Immature natural killer cell (primary cell): ENCODE measurements at places on chromosomes 7 and 10. TPM values are rescaled to one million over a fixed set of nuclear protein-coding genes. Genes with fewer than 3 reads are reported as not detected.

Gene MYPN
- polyA plus RNA-seq: not detected

GRCh38 chr7:150378115-150378852 is 846 bp upstream of the ZNF775 start:
- H3K4me1 ChIP-seq: peaks cover 39% of the 10 kb centered on the region
- DNase-seq: peak; percentile 71
- no peaks in the 10 kb centered on the region for H3K36me3 ChIP-seq
- H3K27me3 ChIP-seq: peaks cover 10% of the 10 kb centered on the region

DNA sequence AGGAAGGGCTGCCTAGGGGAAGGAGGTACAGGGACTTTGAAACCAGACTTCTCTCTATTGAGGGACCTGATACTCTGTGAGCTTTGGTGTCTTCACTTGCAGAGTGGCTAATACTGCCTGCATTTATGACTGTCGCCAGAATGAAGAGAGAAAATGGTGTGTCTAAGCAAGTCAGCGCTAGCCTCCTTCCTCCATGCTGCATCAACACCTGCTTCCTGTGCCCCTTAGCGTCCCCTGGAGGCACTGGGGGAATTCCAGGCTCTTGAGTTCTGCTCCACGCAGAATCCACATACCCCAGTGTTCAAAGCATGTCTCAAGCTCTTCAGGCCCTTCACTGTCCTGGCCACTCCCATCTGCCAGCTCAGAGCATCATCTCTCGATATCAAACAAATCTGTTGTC is 140.5 kb downstream of the PKD1L1 start:
- no peaks in the 10 kb centered on the region for H3K4me1 ChIP-seq
- no peak for DNase-seq
- no peak overlapping the region for H3K27ac ChIP-seq
- H3K27me3 ChIP-seq: no peaks in the 10 kb centered on the region

DNA sequence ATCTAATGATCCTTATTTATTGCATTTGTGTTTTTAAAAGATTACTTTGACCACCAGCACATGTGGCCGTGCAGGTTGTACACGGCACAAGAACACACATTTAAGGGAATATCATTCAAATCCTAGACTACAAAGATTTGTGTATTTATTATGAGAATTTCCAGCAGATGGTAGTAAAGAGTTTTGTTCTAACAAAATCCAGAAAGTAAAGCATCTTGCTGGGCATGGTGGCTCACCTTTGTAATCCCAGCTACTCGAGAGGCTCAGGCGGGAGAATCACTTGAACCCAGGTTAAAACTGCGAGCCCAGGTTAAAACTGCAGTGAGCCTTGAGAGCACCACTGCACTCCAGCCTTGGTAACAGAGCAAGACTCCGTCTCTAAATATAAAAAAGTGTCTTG is 31.5 kb downstream of the MACROH2A2 start:
- no peaks in the 10 kb centered on the region for H3K36me3 ChIP-seq
- no peak overlapping the region for H3K27ac ChIP-seq
- H3K27me3 ChIP-seq: peaks cover 3% of the 10 kb centered on the region
- H3K4me1 ChIP-seq: no peaks in the 10 kb centered on the region
- H3K4me3 ChIP-seq: no peak overlapping the region

DNA sequence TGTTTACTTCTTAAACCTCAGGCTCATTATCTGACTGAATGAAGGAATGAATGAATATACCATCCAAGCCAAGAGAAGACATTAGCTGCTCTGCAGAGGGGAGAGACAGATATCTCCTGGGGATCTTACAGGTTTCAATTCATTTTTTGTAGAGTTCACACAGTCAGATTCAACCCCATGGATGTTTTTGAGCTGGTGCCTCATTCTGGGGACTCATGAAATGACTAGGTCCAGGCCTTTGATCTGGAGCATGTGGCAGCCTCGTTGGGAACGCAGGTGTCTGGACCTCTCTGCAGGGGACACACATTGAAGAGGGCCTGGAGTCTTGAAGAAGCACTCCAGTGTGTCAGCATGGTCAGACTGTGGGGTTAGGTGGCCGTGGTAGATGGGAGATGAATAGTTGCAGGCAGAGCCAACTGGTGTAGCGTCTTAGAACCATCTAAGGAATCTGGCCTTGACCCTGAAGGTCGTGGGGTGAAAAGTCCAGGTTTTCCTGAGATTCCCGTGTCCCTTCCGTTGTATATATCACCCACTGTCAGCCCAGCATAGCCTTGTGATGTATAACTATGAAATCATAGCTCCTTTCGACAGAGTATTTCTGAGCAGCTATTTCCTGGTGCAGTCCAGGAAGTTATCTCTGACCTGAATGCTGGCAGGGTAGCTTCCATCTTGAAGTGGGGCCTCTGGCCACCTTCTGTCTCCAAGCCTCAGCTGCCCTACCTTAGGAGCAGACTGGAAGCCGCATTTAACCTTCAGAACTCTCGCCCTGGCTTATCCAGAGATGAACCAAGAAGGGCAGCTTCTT is 22.3 kb downstream of the BTBD16 start:
- H3K4me1 ChIP-seq: peaks cover 10% of the 10 kb centered on the region
- H3K36me3 ChIP-seq: no peaks in the 10 kb centered on the region
- H3K27ac ChIP-seq: no peak overlapping the region
- peaks cover 2% of the 10 kb centered on the region for H3K27me3 ChIP-seq
- no peak overlapping the region for H3K4me3 ChIP-seq

DNA sequence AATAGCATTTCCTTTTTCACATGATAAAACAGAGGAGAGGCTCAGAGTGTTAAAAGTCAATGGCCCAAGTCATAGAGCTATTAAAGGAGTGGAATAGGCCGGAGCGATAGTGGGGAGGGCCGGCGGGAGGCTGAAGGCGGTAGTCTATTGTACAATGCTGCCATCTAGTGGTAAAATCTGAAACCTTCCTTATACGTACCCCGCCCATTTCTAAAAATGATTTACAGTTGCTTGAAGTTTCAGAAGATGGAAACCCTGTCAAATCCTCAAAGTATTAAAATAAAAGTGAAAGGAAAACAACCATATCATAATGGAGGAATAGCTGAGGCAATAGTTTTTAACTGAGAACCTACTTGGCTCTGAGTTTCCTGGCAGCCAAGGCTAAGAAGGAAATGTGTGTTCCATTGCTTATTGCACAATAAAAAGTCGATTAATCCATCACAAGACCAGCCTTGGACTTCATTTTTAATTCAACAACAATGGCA is 209.1 kb downstream of the CCSER2 start:
- peaks cover 3% of the 10 kb centered on the region for H3K27me3 ChIP-seq
- H3K36me3 ChIP-seq: peaks cover 3% of the 10 kb centered on the region
- peaks cover 11% of the 10 kb centered on the region for H3K4me1 ChIP-seq
- peak; percentile 50 for DNase-seq

DNA sequence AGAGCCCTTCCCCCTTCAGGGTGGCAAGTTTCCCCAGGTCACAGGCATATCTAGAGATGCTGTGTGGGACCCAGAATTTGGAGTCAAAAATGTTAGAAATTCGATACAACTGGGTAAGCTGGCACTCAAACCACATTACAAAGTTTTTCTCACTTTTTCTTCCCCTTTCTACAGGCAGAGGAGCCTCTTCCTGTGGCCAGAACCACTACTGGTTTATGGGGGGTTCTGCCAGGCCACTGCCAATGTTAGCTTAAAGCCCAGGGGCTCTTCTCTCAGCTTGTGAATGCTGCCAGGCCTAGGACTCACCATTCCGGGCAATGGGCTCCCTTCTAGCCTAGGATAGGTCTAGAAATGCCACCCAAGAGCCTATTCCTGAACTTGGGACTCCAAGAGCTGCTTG is 617.9 kb upstream of the PHF14 start:
- H3K27ac ChIP-seq: no peak overlapping the region
- no peaks in the 10 kb centered on the region for H3K36me3 ChIP-seq
- no peak for DNase-seq
- H3K27me3 ChIP-seq: no peaks in the 10 kb centered on the region

DNA sequence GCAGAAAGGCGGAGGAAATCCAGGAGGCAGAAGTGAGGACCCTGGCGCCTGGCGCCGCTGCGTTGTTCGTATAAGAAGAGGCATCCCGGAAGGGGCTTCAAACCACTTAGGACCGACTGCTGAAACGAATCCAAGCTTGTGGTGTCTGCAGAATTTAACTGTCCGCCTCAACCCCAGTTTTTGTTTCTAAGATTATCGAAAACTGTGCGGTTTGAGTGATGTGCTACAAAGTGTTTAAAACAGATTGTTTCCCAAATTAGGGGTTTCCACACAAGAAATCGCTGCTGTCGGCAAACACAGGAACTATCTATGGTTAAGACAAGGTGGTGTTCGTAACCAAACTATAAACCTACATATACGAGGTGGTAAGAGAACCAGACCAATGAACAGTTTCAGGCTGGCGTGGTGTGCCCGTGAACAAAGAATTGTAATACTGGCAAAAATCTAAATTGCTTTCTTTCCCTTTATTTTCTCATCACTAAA is 835 bp upstream of the DGKI start:
- H3K36me3 ChIP-seq: no peaks in the 10 kb centered on the region
- H3K4me3 ChIP-seq: peak overlapping the region; percentile 40
- H3K27ac ChIP-seq: no peak overlapping the region
- peaks cover 8% of the 10 kb centered on the region for H3K4me1 ChIP-seq
- H3K27me3 ChIP-seq: peaks cover 18% of the 10 kb centered on the region

DNA sequence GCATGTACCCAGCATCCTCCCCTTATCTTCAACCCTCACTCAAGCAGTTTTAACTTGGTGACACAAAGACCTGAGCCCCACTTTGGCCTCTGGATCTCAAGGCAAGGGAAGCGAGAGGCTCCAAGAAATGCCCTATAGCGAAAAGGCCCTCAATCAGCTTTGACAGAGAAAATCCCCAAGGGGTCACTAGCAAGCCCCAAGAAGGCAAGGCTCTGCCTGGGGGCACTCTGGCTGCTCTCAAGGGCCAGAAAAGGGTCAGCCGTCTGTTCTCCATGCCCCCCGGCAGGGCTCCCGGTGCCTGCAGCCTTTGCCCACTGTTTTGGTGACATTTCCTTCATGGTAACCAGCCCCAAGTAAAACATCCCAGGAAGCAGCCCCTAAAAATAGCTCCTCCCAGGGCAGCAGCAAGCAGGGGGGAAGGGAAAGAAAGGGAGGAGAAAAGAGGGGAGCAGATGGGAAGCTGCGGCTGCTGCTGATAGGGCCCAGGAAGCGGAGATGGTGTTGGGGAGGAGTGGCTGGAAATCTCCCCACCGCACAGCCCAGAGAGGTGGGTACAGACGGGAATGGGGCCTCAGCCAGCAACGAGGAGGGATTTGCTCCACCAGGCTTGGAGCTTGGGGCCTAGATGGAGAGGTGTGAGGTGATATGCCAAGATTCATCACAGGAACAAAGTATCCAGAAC is 7.1 kb downstream of the CAMK2G start:
- no peak for DNase-seq
- H3K4me1 ChIP-seq: peaks cover 79% of the 10 kb centered on the region
- peak overlapping the region; percentile 80 for H3K4me3 ChIP-seq

GRCh38 chr7:96596120-96596826 is 113.4 kb downstream of the SEM1 start:
- no peak for DNase-seq
- H3K4me3 ChIP-seq: no peak overlapping the region
- H3K27me3 ChIP-seq: peaks cover 2% of the 10 kb centered on the region
- H3K36me3 ChIP-seq: no peaks in the 10 kb centered on the region
- H3K4me1 ChIP-seq: no peaks in the 10 kb centered on the region
- H3K27ac ChIP-seq: no peak overlapping the region
